ENCODE measurements at places on chromosomes 5 and 9.

DNA sequence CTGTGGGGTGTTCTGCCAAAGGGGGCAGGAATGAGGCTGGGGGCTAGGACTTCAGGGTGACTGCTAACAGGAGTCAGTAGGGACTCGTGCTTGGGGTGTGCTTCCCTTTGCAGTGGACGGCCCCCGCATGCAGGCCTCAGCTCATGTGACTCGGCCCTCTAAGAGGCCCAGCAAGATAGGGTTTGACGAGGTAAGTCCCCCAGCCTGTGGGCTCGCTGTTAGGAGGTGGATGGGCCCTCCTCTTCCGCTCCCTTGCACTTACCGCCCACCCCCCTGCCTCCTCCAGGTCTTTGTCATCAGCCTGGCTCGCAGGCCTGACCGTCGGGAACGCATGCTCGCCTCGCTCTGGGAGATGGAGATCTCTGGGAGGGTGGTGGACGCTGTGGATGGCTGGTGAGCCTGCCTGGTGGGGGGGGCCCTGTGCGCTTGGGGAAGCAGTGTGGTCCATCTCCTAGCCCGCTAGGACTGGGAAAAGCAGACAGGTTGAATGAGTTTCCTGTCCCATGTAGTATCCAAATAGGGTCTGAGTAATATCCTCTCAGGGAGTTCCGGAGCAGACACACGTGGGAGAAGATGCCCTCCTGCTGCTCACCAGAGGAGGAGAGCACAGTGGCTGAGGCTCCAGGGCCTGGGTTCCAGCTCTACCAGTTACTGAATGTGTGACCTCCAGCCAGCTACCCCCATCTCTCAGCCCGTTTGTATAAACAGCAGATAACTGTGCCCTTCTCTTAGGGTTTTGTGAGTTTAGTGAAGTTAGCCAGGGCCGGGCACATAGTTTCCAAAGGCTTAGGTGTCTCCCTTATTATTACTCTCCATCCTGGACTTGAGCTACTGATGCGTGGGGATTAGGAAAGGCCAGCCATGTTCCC, 8.2 kb downstream of the CERCAM start:
- DNase-seq: no peak

DNA sequence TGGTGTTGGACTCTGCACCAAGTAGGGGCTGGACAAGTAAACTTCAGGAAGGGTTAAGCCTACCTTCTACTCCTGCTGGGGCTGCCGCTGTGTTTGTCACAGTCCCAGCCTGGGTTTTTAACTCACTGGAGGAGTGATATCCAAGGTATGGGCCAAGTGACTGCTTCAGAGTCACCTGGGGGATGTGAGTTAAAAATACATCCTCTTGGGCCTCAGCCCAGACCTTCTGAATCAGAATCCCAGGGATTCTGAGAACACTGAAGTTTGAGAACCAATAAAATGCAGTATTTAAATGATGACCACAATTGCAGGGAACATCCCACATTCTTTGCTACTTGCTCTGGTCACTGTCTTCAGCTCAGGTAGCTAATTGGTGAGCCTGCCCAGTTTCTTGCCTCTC, 95.1 kb upstream of the DNAH5 start:
- no peak for DNase-seq

DNA sequence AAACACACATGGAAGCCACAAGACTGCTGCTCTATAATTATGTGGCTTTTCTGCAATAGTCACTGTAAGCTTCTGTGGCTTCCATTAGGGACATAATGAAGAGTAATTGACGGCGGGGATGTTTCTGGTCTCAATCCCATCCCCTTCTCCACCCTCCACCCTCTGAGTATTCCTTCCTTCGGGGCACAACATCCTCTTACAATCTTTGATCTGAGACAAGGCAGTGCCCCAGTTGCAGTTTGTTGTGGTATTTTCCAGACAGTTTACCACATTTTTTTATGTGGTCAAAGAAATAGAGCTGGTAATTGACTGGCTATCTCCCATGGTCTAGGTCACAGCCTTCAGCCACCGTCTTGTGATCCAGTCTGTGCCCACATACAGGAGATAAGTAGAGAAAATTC, 277.7 kb downstream of the NR2F1-AS1 start:
- DNase-seq: no peak

GRCh38 chr5:10702040-10702629, 58.9 kb downstream of the DAP start:
- peak; percentile 13 for DNase-seq

DNA sequence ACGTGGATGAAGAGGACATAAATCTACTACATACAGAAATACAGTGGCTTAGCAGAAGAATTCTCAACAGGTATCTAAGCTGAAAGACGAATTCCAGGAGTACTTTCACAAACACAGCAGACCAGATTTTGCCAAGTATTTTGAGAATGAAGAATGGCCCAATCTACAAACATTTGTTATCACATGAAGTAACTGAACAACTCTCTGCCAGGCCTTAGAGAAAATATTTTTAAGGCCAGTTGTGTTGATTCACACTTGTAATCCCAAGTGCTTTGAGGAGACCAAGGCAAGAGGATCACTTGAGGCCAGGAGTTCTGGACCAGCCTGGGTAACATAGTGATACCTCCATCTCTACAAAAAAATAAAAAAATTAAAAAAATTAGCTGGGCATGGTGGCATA, 14.3 kb downstream of the AGTPBP1 start:
- no peak for DNase-seq

GRCh38 chr5:143624465-143624864, 187.5 kb upstream of the HMHB1 start:
- DNase-seq: no peak

- DNase-seq: no peak
These were observed 34.5 kb upstream of the KCNMB1 start for GRCh38 chr5:170423692-170424091.

GRCh38 chr9:113513536-113513935, 50.0 kb downstream of the RGS3 start:
- DNase-seq: no peak

- peak; percentile 21 for DNase-seq
These were observed 716 bp upstream of the OTULIN start for GRCh38 chr5:14663734-14664269.

DNA sequence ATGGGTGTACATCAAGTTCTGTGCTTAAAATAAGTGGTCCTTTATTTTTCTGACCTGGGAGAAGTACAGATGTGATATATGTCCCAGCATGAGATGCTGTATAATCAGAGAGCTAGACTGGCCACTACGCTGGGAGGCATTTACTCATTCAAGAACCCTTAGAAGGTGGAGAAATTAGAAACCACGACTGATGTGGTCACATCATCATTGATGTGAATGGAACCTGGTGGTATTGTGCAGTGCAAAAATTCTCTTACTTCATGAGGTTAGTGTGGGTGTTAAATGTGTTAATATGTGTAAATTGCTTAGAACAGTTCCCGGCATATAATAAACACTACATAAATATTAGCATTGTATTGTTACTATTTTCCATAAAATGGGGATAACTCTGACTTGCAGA, 69.5 kb upstream of the CKMT2 start:
- DNase-seq: no peak

- peak; percentile 46 for DNase-seq
These were observed 40.6 kb downstream of the EXOC3 start for GRCh38 chr5:483434-484140.

DNA sequence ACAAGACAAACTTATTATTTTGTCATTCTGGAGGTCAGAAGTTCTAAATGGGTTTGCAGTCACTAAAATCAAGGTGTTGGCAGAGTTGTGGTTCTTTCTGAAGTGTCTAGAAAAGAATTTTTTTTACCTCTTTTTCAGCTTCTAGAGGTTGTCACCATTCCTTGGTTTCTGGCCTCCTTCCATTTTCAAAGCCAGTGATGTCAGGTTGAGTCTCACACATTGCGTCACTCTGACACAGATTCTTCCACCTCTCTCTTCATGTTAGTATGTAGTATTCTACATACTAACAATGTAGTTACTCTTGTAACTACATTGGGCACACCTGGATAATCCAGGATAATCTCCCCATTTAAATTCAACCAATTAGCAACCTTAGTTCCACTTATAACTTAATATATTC, 290.3 kb downstream of the RFX3 start:
- DNase-seq: no peak

- DNase-seq: no peak
These were observed 72.3 kb downstream of the WNK2 start for GRCh38 chr9:93255994-93256877.

DNA sequence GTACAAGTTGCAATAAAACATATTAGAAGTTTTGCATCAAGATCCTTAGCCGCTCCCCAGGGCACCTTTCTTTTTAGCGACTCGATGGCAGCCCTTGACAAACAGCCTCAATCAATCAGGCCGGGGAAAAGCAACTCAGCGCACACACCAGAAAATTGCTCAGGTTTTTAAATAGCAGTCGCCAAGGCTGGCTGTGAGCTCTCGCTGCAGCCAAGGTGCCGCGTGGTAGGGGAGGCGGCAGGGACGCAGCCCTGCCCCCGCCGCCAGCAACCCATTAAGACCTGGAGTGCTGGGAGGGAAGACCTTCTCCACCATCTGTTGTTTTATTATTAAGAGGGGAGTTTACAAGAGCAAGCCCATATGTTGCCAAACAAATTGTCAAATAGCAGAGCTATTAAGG, 22.6 kb downstream of the ASS1 start:
- DNase-seq: no peak

- DNase-seq: no peak
These were observed 3.8 kb upstream of the SQSTM1 start for GRCh38 chr5:179816796-179817469.

DNA sequence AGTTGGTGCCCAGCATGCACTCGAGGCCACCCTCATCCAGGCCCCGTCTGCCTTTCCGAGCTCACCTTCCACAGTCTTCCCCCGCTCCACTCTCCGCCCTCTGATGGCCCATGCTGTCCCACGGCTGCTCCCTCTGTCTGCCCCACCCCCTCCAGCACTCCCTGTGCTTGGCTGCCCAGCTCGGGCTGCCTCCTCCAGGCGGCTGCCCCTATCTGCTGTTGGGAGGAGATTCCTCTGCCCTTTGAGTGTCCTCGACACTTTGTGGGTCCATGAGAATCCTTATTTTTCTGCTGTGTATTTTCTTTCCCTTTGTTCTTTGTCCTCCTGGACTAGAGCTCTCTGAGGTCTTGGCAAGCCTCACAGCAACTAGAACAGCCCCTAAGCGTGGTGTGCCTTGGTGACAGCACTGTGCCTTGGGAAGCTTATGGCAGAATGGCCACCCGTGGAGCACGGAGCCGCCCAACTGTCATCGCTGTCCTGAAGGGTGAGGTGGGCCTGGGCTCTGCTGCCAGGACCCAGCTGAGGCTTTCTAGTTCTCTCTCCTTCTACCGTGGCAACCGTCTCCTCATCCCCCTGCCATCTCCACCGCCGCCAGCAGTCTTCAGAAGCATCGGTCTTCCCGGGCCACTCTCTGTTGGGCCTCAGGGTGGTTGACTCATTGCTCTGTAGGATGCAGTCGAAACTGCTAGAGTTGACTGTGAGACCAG, 5.2 kb downstream of the NTMT1 start:
- DNase-seq: no peak

DNA sequence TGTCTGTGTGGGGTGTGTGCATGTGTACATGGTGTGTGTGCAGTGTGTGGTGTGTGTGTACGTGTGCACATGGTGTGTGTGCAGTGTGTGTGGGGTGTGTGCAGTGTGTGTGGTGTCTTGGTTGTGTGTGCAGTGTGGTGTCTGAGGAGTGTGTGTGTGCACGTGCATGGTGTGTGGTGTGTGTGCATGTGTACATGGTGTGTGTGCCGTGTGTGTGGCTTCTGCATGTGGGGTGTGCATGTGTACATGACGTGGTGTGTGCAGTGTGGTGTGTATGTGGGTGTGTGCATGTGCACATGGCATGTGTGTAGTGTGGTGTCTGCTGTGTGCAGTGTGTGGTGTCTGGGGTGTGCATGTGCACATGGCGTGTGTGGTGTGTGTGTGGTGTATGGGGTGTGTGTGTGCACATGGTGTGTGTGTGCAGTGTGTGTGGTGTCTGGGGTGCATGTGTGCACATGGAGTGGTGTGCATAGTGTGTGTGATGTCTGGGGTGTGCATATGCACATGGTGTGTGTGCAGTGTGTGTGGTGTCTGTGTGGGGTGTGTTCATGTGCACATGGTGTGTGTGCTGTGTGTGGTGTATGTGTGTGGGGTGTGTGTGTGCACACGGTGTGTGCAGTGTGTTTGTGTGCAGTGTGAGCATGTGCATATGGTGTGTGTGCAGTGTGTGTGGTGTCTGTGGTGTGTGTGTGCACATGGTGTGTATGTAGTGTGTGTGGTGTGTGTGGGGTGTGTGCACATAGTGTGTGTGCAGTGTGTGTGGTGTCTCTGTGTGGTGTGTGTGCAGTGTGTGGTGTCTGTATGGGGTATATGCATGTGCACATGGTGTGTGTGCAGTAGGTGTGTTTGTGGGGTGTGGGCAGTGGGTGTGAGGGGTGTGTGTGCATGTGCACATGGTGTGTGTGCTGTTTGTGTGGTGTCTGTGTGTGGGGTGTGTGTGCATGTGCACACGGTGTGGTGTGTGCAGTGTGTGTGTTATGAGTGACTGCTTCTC, 40.6 kb upstream of the ZNG1F start:
- DNase-seq: peak; percentile 6

- no peak for DNase-seq
These were observed 59.2 kb downstream of the C9orf50 start for GRCh38 chr9:129561594-129562281.

DNA sequence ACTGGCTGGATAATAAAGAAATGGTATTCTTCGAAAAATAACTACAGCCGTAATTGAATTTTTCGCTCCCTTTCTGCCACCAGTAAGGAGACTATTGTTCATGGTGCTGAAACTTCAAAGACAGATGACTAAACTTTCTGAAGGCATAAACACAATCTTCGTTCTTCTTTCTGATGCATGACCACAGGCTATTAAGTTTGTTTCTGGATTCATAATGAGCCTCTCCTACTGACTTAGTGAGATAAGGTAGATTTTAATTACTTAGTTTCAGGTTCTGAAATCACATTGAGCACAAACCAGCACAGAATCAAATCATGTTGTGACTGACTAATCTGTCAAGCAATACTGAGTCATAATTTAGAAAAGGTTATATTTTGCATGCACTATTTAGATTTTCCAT, 441.8 kb upstream of the CCNG1 start:
- no peak for DNase-seq

DNA sequence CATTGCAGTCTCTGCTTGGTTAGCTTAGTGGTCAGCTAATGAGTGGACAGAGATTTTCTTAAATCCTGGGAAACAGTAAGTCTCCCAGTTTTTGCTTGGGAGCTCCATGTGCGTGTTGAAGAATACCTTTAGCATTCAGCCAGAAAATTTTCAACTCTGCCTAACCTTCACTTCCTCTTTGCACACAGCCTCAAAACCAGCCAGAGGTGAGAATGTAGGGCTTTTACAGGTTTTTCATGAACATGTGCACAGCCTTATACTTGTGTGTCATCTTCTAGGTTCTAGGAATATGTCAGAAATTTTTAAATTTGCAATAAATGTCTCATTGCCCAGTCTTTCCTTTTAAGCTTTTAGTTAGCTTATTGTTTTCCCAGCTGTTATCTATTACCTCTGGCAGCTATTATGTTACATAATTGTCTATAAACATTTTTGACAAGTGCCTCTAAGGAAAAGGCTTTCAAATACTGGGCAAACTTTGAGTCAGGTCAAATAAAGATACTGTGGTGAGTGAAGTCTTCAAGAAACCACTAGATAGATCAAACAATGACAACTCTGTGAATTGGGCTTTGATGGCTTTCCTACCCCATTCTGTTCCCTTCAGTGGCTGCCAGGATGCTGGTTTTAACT, 12.7 kb downstream of the ADGRV1 start:
- DNase-seq: no peak

GRCh38 chr9:125644819-125645507, 62.0 kb downstream of the MAPKAP1 start:
- DNase-seq: no peak

- no peak for DNase-seq
These were observed 23.0 kb downstream of the SV2C start for GRCh38 chr5:76106149-76106548.
